ENCODE measurements at places on chromosomes 7 and 10.

DNA sequence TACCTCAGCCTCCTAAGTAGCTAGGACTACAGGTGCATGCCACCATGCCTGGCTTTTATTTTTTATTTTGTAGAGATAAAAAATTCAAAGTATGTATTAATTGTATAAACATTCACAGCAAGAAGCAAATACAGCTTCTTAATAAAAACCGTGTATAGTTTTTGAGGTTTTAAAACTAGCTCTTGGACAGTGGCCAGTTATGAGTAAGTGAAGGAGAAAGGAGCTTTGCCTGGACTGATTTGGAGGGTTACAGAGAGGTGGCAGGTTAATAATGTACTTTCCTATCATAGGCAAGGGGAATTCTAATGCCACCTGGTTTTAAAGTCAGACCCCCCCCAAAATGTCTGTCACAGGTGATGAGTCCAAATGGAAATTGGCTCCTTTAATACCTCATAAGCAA is 43.4 kb downstream of the ZNRF2 start:
- no peak for DNase-seq

- no peak for DNase-seq
These were observed 23.6 kb downstream of the PIP4K2A start for GRCh38 chr10:22690614-22691431.

- no peak for DNase-seq
These were observed 320.2 kb downstream of the ELMO1 start for GRCh38 chr7:37128327-37129034.

DNA sequence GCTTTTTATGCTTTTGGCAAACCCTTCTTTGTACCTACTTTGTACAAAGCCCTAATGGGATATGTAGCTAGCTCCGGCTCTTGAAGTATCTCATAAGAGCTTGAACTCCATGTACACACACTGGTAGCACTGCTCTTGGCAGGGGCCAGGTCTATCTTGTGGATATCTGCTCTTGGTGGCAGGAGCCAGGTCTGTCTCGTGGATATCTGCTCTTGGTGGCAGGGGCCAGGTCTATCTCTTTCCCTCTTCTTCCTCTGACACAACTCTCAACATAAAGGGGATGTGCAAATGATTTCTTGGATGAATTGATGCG is 91.9 kb downstream of the WNT2 start:
- DNase-seq = no peak

GRCh38 chr7:94082126-94082525 is 78.0 kb upstream of the BET1 start:
- no peak for DNase-seq

DNA sequence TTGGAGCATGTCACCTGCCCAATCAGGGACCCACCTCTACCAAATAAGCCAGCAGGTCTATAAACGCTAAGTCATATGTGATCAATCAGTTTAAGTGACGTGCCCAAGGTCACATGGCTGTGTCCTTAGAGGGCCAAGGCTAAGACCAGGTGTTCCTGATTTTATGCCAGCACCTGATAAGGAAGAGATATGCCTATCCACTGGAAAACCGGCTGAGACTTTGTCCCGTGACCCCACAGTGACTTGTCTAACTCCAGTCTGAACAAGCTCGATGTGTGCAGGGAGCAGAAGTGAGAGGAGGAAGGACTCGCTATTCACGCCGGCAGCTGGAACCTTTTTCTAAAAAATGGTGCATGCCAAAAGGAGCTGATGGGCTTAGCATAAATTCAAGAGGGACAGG is 57.0 kb downstream of the PRKAG2 start:
- DNase-seq = no peak

DNA sequence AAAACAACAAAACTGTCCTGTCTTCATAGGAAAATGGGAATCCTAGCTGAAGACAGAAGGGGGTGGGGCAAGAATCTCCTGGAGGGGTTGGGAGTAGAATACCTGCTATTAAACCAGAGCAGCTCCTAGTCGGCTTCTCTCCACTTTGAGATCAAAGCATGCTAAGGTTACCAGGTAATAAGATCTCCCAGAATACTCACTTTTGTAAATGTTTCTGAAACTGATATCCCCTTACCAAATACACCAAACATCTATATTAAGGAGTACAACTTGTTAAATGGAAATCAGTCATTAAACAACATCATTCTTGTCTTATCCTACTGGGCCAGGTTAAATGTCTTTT is 29.5 kb upstream of the DAGLB start:
- DNase-seq = no peak

DNA sequence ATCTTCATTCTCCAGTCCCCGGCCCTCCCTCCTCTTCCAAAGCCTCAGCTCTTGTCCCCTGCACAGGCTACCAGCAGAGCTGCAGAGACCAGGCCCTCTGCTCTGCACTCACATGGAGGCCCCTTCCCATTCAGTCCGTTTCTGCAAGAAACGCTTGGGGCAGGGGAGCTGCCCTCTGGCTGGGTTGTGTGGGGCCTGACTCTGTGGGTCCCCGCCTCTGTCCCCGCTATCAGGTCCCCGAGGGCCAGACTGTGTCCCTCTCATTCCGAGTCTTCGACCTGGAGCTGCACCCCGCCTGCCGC is 1.5 kb downstream of the PCOLCE start:
- DNase-seq = peak; percentile 89

- peak; percentile 56 for DNase-seq
These were observed 15.8 kb upstream of the DNMBP start for GRCh38 chr10:100025576-100025975.

DNA sequence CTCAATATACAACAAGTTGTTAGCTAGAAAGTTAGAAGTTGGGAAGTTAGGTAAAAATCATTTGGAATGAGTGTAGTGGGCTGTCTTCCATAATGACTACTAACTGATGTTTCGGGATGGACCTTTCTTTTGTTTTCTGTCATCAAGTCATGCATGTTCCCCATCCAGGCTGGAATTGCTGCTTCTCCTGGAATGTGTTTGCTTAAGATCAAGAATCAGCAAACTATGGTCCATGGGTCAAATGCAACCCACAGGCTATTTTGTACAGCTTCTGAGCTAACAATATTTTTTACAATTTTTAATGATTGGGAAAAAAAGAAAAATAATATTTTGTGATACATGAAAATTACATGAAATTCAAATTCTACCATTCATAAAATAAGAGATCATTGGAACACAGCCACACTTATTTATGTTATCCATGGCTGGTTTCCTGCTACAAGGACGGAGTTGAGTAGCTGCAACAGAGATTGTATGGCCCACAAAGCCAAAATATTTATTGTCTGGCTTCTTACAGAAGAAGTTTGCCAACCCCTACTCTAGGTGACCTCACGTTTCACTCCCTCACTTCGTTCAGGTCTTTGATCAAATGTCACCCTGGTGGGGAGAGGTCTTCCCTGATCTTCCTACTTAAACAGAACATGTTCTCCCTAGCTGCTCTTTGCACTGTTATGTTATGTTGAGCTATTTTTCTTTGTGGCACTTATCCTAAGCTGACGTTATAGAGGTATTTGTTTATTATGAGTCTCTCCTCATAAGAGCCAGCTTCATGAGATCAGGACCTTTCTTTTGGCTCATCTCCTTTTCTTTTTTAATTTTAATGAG is 127.1 kb downstream of the RALA start:
- no peak for DNase-seq

GRCh38 chr10:11142777-11143176 is 125.1 kb downstream of the CELF2 start:
- no peak for DNase-seq

GRCh38 chr10:43702936-43703281 is 54.2 kb upstream of the ZNF32 start:
- DNase-seq = no peak

- no peak for DNase-seq
These were observed 187.8 kb downstream of the NPSR1 start for GRCh38 chr7:34845666-34846361.

DNA sequence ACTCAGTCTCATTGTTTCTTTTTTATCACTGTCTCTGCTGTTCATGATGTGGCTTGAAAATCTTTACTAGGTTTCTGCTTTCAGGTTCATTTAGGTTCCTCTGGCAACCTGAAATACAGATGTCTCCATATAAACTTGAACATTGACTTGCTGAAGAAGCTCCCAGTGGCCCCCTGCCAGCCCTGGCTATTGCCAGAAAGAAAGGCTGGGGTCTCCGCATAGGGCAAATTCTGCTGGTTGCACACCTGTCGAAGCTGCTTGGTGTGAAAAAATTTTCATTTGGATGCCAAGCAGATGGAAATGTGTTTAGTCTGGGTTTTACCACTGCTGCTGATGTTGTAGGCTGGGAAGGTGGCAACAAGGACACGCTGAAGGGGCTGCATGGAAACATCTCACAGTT is 826.7 kb upstream of the GHITM start:
- no peak for DNase-seq

GRCh38 chr10:120600871-120601649 is 144.0 kb downstream of the PLPP4 start:
- DNase-seq = no peak

- no peak for DNase-seq
These were observed 462.3 kb upstream of the PCDH15 start for GRCh38 chr10:55263327-55263726.

GRCh38 chr7:99644431-99644830 is 27.7 kb downstream of the ZSCAN25 start:
- no peak for DNase-seq

GRCh38 chr7:65287023-65287422 is 86.6 kb upstream of the ZNF92 start:
- no peak for DNase-seq

DNA sequence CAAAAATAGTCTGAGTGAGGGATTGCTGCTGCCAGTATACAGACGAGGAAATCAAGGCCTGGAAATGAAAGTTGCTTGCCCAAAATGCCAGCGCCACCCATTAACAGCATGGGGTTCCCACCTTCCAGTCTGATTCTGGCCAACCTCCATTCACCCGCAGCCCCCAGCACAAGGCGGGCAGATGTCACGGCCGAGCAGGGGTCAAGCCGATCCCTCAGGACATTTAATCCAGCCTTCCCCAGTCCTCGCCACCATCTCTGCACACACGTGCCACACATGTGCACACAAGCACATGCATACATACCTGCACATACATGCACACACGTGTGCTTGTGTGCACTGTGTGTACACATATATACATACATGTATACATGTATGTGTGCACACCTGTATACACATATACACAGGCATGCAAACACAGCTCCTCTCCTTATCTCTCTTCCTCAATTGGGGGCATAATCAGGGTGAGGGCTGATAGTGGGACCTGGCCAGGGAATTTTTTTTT is 122.9 kb downstream of the GRID1 start:
- DNase-seq = no peak

GRCh38 chr10:126350216-126350992 is 37.9 kb downstream of the ADAM12 start:
- DNase-seq = no peak

DNA sequence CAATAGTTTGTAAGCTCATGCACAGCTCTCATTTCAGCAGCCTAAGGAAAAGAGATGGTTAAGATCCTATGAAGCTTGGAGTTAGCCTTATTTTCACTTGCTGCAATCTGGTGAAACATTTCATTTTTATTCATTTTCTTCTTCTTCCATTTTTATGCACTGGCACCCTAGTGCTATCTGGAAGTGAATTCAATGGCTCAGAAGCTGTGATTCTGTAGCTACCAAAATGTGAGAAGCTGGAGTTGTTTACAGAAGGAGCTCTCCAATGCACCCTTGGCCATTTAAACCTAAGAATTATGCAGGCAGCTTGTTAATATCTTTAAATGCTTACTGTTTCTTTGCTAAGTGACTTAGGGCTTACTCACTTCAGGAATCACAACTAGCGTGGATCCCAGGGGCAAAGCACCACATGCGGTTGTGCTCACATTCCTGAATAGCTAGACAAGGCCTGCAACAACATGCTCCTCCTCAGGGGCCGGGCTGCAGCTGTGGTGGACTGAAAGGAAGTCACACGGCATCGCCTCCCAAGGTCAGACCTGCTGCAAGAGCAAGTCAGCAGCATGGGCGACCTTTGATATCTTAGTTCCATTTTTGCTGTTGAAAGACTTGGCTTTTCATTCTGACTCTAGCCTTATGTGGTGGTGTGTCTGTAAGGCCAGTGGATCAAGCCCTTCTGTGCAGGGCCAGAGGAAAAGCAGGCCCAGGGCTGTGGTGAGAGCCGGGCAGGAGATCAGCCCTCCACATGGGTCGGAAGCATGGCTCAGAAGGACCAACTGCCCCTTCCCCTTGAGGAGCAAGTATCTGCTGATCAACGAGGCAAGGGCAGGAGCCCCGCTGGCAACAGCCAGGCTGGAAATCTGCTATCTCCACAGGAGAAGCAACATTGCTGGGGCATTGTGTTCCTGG is 91.9 kb upstream of the MBL2 start:
- no peak for DNase-seq

DNA sequence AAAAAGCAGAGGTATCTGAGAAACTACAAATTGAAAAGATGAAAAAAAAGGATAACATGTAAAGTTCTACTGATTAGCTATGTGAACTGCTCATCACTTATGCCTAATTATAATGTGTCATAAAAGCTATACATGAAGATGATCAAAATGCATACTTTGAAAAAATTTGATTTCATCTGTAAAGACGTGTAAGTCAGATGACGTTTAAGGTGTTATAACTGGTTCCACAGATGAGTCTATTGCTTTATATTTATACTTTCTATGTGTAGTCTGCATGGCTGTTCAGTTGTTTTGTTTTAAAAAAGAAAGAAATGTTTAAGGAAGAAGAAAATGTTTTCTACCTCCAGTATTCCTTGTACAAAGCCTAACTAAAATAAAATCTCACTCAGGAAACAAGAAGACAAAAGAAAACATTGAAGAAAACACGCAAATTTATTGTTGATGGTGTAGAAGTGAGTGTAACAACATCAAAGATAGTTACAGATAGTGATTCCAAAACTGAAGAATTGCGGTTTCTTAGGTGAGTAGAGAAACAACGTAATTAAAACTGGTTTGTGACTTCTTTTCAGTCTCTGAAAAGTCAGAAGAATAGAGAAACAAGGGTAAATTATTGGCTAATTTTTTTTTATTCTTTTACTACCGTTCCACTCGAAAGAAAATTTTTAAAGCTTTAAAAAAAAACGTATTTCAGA is 38.4 kb downstream of the SLK start:
- no peak for DNase-seq

- DNase-seq = peak; percentile 83
These were observed at the start of gene IL15RA for GRCh38 chr10:5977471-5978229. Gene IL15RA (minus strand): TSS chr10:5977543. CDS start chr10:5977492, 51 bp downstream.

DNA sequence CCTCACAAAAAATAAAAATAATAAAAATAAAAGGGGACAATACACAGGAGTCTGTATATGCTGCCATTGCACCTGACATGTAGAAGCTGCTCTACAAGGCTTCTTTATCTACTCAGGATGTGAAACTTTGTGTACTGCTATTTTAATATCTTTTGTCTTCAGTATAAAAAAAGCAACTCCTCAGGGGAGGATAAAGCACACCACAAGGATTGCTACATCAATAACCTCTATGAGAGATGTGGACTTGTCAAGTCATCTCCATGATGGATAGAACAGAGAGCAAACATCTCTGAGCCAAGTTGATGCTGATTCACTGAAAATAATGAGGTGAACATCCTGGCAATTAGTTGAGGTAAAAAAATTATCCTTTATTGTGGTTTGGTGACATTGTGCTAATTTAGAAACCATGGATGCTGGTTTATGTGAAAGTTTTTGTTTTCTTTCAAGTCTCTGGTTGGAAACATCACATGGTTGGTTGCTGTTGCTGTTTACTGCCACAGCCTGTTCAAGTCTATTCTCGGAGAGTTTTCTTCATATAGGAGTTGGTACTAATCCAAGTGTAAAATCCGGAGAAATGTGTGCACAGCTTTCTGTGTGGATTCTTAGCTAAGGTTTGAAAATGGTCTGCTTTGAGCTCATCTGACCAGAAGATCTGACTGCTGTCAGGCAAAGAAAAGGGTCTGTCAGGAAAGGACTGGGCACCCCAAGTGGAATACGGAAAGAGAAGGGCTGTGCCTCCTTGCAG is 1.5 kb upstream of the HECW1 start:
- DNase-seq = no peak
